Airway epithelial cell (primary cell): ENCODE measurements at places on chromosomes 4 and X. TPM values are rescaled to one million over a fixed set of nuclear protein-coding genes. Genes with fewer than 3 reads are reported as not detected.

Gene HEPH
- 0.28 and 0.35 TPM in 2 replicates for total RNA-seq

Gene FRAS1
- total RNA-seq = 4.5 and 8.8 TPM in 2 replicates

Gene DUSP21
- total RNA-seq = not detected in 2 replicates

Gene MAOB
- total RNA-seq = 0.07 TPM in 1 of 2 replicates, not detected in the other

Gene GTPBP6
- 41.0 and 41.1 TPM in 2 replicates for total RNA-seq

Gene GABRG1
- total RNA-seq = not detected in 2 replicates

Gene NSUN7
- 1.0 and 1.5 TPM in 2 replicates for total RNA-seq

Gene KANTR
- 0.88 and 2.8 TPM in 2 replicates for total RNA-seq

Gene ZNF157
- total RNA-seq = 0.14 TPM in 2 replicates

Gene RNF150
- total RNA-seq = 0.37 and 0.63 TPM in 2 replicates

Gene LRCH2
- total RNA-seq = 0.19 and 0.28 TPM in 2 replicates

Gene CENPVL2
- not detected in 2 replicates for total RNA-seq

Gene BEND4
- not detected in 2 replicates for total RNA-seq

Gene CT45A2
- total RNA-seq = not detected in 2 replicates

Gene SLBP
- 85.1 and 94.5 TPM in 2 replicates for total RNA-seq

Gene MAGEB10
- not detected in 2 replicates for total RNA-seq

Gene AMOT
- total RNA-seq = under 0.01 and 0.07 TPM in 2 replicates

Gene SMPX
- total RNA-seq = not detected in 2 replicates

Gene SLC26A1
- total RNA-seq = not detected in 2 replicates

Gene XKRX
- 1.1 and 1.6 TPM in 2 replicates for total RNA-seq

Gene PCDH10
- total RNA-seq = under 0.01 and 0.14 TPM in 2 replicates

Gene CSN1S1
- not detected in 2 replicates for total RNA-seq

Gene LGI2
- total RNA-seq = not detected in 2 replicates

Gene GAGE1
- total RNA-seq = not detected in 2 replicates

Gene GDPD2
- total RNA-seq = 0.19 and 0.92 TPM in 2 replicates

Gene RAI2
- not detected in 2 replicates for total RNA-seq

Gene PPEF1
- total RNA-seq = 0.07 TPM in 1 of 2 replicates, not detected in the other

Gene MAPK10
- 5.5 and 6.5 TPM in 2 replicates for total RNA-seq

Gene ABCD1
- total RNA-seq = 3.3 and 4.5 TPM in 2 replicates

Gene FAM241A
- 1.4 and 2.4 TPM in 2 replicates for total RNA-seq

Gene FGA
- total RNA-seq = not detected in 2 replicates

Gene HELT
- not detected in 2 replicates for total RNA-seq

Gene CT47B1
- total RNA-seq = not detected in 2 replicates

Gene RXFP1
- total RNA-seq = not detected in 2 replicates

Gene SPOCK3
- 0.56 and 3.5 TPM in 2 replicates for total RNA-seq

Gene FGFR3
- total RNA-seq = 120 TPM in 2 replicates

Gene FHDC1
- 3.6 and 6.3 TPM in 2 replicates for total RNA-seq

Gene DIPK2B
- not detected in 2 replicates for total RNA-seq

Gene AMTN
- total RNA-seq = 0.21 TPM in 1 of 2 replicates, not detected in the other

Gene SNCA
- total RNA-seq = 26.2 and 69.8 TPM in 2 replicates

Gene PRPS2
- total RNA-seq = 27.2 and 41.0 TPM in 2 replicates
